ENCODE measurements at places on chromosomes 4 and X.
A peak's percentile ranks its signal among the peaks of the same experiment; 100 is the strongest.

DNA sequence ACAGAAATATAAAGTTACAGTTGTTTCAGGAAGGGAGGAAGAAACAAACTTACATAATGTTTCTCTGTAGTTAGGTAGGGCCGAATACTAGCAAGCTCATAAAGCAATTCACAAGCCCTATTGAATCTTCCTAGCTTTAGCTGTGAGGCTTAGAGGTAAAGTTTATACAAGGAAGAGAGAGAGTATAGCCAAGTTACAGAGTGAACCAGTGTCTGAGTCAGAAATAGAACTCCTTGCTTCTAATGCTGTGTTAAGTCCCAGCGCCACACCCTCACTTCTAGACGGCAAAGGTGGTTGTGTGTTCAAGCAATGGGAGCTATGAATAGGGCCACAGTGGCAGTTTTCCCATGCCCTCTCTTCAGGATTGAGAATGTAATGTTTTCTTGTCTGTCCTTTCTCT lies 6.1 kb downstream of the LPAR4 start:
- no peak for DNase-seq

DNA sequence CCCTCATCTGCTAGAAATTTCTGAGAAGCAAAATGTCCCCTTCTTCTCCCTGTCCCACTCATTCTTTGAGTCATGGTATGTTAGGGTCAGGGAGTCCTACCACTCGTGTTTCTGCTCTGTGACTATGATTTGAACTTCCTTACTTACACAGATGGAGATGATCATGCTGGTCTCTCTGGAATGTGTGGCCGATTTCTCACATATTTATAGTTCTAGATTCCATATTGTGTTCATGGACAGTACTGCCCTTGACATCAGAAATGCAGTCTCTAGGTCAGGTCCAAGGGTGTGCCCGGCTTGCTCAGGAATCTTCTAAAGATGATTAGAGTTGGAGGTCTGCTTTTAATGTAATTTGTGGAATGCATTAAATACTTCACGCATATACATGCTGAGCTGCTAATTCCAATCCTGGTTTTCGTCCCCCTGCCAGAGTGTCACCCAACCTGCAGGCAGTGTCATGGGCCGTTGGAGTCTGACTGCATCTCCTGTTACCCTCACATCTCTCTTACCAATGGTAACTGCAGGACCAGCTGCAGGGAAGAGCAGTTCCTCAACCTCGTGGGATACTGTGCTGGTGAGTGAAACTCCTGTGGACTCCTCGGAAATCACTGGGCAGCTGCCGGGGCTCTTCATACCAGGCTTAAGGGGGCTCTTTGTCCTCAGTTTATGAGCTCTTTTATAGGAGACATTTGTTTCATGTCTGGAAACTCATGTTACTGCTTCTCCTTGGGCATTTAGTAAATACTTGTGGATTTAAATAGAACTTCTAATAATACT lies 214.1 kb upstream of the ANXA3 start:
- DNase-seq: no peak

- no peak for DNase-seq
These were observed 87.1 kb downstream of the BEND2 start for GRCh38 chrX:18133605-18134004.

DNA sequence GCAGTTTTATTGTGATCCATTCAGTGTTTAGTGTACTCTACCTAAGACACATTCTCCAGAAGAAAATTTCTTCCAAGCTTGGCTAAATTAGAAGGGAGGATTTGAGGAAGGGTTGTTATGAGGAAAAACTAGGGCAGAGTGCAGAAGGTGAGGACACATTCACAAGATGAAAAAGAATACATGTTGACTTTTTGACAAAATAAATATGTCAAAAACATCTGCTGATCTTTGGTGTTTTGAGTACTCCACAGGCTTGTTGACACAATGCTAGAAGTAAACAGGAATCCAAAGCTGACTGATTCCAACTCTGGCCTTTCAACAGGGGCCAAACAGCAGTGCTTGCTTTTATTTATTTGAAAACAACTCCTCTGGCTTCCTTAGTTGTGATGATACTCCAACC lies 125.8 kb upstream of the SLC7A11 start:
- DNase-seq: no peak

- DNase-seq: no peak
These were observed 296.1 kb downstream of the EVC2 start for GRCh38 chr4:5412296-5412695.

DNA sequence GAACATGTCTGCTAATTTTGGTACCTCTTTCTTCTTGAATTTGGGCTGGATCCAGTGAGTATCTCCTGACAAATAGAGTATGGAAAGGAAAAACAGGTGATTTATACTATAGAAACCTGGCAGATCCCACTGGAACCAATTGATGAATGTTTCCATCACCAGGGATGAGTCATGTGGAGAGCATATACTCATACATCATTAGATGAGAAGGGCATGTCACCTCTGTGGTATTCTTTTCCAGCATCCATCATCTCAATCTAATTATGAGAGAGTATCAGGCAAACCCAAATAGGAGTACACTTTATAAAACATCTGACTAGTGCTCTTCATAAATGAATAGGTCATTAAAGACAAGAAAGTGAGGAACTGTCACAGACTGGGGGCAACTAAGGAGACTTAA lies 90.7 kb downstream of the CLDN22 start:
- DNase-seq: no peak

GRCh38 chr4:81422595-81422994 lies 49.1 kb downstream of the RASGEF1B start:
- no peak for DNase-seq

DNA sequence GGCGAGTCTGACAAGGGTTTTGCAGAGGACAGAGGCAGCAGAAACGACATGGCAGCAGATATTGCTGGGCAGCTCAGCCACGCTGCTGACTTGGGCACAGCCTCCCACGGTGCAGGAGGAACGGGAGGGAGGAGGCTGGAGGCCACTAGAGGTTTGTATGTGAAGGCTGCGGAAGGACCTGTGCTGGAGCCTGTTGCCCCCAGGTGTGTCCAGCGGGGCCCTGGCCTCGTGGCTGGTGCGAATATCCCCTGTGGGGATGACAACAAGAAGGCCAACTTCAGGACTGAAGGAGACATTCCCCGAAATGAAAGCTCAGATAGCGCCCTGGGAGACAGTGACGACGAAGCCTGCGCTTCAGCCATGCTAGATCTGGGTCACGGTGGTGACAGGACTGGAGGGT lies 100.2 kb downstream of the FNIP2 start:
- DNase-seq: no peak

DNA sequence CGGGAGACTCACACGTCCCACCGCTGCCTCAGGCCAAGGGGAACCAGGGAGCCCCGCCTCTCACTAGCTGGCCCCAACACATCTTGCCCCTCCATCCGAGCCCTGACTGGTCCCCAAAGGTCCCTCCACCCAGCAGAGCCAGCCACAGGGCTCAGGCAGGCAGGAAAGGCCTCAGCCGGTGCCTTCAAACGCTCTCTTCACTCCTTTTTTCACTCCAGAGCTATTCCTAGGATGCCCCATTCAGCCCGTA lies 1.5 kb upstream of the ARHGAP4 start:
- no peak for DNase-seq

GRCh38 chr4:108337923-108338322 lies 169.2 kb upstream of the LEF1 start:
- DNase-seq: no peak

DNA sequence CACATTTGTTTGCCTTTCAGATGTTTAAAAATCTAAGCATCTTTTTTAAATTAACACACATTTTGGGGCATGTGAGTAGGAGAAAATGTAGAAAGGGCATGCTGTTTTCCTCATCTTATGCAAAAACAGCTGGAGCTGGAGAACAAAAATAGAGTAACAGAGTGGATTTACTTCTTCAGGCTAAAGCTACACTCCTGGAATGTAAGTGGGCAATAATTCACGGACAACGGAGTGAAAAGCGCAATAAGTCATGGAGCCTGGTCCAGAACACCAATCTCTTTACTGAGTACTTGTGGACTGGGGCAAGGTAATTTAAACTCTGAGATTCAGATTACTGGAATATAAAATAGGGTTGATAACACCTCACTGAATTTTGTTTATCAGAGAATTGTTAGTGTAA lies 1018.8 kb upstream of the HS3ST1 start:
- DNase-seq: no peak

DNA sequence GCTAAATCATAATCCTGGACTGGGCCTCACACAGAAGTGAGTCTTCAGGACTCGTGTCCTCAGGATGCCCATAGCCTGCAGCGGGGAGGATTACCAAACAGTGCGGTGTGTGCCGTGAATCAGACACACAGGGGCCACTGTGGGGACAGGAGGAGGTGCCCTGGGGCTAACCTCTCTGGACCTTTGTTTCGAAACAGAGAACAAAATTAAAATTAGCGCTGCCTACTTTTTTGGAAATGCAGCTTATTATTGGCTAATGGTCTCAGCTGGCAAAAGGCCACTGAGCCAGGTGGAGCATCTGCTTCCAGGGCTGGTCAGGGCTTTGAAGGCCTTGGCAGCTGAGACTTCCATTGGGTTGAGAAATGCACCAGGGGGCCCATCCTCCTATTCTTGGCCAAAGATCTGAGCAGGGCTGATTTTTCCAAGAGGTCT lies 236.2 kb downstream of the EVC2 start:
- DNase-seq: no peak

GRCh38 chrX:55159551-55159950 lies 60.6 kb upstream of the PAGE5 start:
- DNase-seq: no peak

- no peak for DNase-seq
These were observed 232.3 kb downstream of the PABPC4L start for GRCh38 chr4:133969202-133969848.

DNA sequence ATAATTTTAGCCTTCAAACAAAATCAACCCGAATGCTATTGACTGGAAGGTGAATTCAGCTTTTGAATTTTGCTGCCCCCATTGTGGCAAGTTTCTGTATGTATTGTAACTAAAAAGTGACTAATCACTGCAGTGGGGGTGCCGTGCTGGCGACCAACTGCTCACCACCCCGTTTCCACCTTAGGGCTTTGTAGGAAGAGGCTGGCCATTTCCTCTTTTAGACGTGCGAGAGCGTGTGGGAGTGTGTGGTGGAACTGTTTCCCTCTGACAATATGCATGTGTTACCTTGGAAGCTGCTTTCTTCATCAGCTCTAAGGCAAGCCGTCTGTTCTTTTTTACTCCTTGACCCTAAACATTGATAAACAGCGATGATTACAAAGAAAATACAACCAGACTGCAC lies 78.8 kb downstream of the SEL1L3 start:
- DNase-seq: no peak

- DNase-seq: no peak
These were observed 321.3 kb downstream of the ADGRL3 start for GRCh38 chr4:61521451-61521850.

GRCh38 chrX:119685225-119686066 lies 7.5 kb downstream of the SEPTIN6 start:
- DNase-seq: no peak

DNA sequence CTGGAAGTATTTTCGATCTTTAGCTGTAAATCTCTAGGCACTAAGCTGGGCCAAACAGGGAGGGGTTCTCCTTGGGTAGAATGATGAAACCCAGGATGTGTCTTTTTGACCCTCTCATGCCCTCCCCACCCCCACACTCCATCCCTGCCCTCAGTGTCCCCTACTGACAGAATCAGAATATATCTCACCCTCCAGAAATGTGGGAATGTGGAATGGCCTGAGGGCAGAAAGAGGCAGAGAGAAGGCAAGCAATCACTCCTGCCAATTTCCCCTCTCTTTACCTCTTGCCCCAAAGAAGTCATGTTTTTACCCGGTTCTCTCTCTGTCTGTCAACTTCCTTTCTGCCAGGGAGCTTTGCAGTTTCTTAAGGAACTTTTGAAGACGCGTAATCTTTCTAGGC lies 34.4 kb downstream of the RAP2C start:
- no peak for DNase-seq

GRCh38 chr4:150708004-150708403 lies 126.1 kb downstream of the MAB21L2 start:
- DNase-seq: no peak

DNA sequence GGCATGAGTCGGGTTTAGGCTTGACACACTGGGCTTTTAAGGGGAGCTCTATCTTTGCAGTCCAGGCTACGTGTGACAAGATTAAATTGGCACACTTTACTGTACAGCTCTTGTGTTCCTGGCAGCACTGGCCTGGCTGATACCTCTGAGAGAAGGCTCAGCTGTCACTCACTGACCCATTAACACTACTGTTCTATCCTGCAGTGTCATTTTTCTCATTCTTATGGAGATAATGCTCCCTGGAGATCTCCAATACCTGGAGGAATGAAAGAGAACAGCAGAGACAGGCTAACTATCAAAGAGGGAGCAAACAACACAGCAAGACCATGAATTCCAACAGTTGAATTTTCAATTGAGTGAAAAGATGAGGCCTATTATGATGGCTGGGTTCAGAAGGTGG lies 1.7 kb upstream of the PDHA2 start:
- no peak for DNase-seq

- DNase-seq: no peak
These were observed 46.0 kb upstream of the SMAD1 start for GRCh38 chr4:145435646-145436045.

DNA sequence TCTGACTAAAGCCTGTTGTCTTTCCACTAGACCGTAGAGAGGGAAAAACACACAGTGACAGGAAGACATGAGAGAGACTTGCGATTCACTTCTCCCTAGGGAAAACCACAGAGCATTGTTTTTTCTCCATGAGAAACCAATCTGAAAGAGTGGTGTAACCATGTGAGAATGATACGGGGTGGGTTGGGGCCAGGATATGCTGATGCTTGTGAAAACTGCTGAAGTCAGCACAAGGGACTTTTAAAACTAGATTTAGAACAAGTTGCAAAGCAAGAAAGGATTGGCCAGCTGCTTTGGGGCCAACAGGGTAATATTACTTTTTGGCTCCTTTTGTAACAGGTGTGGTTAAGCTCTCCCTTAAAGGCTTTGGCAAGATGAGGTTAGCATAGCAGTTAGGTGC lies 66.1 kb downstream of the NHSL2 start:
- DNase-seq: no peak

GRCh38 chr4:111812114-111812513 lies 333.1 kb upstream of the FAM241A start:
- no peak for DNase-seq

DNA sequence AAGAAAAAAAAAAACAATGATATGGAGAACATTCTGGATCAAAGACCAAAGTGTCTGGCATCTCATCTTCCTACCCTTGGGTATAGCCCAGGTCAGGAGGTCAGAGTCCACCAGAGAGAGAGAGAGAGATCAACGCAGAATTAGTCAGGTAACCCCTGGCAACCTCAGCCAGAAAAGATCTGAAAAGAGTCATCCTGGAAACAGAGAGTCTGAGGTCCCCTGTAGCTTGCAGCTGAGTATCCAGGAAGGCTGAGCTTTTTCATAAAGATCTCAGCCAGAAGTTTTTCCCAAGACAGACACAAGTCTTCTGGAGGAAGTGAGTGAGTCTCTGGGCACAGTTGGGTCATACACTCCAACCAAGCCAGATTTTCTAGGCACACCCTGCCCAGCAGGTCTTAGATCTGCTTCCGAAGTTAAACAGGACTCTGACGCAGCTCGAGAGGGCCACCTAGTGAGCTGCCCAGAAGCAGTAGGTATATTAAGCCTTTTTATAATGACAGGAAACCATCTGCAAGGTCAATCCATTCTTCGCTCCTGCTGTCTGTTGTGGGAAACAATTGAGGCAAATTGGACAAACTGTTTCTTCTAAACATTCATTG lies 35.7 kb downstream of the ACE2 start:
- no peak for DNase-seq

GRCh38 chr4:153573881-153574802 lies 108.0 kb downstream of the TMEM131L start:
- DNase-seq: peak; percentile 46

- DNase-seq: no peak
These were observed 499.0 kb downstream of the PDGFC start for GRCh38 chr4:156472624-156473023.

Measured in stimulated activated CD4-positive, alpha-beta T cell treated with anti-CD3 and anti-CD28 coated beads, TNF-alpha, amount 100 ng/mL, for 4 hours (primary cell).